ENCODE measurements at places on chromosomes 1 and 21.
A peak's percentile ranks its signal among the peaks of the same experiment; 100 is the strongest.

GRCh38 chr1:119219711-119220110 lies 79.3 kb upstream of the WARS2 start:
- no peak for DNase-seq

DNA sequence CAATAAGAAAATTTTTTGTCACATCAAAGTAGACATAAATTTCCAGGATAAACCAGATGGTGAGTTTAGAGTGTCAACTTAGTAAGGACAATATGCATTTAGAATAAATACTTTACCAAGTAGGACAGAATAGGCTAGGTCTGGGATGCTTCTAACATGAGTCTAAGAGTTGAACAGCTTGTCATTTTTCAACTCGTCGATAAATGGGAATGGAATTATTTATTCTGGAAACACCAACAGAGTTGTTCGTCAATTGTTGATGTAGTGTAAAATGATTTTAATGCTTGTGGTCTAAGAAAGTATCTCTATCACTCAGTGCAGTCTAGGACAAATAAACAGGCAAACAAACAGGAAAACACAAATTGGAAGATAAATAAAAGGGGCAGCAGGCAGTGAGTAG lies 358.4 kb upstream of the ST6GALNAC5 start:
- DNase-seq = no peak

DNA sequence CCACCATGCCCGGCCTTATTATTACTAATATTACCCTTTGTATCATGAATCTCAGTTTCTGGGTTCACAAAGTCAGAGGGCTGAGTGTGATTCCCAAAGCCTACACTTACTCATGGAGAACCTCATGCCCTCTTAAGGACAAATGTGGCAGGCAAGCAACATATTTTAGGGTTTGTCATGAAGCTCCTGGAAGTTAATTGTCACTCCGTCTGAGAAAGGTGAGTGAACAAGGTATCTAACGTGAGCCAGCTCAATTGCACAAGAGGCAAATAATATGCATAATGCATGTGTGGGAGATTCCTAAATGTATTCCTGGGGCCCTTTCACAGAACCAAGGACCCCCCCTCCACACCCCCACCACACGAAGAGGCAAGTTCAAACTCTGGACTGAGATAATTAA lies 10.1 kb upstream of the TIAM1 start:
- DNase-seq = no peak

DNA sequence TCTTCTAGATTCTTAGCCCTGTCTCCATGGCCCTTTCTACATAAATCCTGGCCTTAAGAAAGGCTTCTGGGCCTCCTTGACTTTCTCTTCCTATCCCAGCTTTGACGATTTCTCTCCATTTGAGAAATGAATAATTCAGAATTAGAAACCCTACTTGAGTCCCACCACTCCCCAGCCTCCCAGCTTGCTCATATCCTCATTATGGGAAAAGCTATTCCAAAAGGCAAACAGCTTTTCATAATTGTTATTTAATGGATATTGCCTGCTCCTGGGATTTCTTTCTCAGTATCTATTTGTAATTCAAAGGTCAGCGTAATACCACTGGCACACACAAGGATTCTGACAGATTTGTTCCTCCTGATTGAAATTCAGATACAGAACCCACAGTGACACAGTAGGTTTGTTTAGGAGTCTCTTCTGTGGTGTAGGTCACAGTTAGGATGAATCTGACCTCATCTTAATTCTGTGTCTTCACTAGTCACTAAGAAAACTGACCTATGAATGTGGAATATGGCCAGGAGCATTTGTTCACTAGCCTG lies 121.3 kb downstream of the GRIK1 start:
- DNase-seq = no peak

- DNase-seq = no peak
These were observed 185.6 kb downstream of the TOMM20 start for GRCh38 chr1:234942879-234943506.

DNA sequence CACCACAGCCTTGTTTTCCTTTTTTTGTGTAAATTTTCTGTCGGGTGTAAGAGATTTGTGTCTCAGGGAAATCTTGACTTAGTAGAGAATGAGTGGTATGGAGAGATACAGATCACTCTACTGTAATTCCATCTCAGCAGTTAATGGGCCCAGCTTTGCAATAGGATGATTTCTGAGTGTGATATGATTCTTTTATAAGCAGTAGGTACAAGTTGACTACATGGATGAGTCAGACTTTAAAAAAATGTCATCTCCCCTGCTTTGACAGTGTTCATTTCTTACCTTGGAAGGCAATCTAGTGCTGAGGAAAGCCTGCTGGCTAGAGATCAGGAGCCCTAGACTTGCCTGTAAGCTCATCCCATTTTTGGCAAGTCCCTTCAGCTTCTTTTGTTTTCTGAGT lies 261.9 kb downstream of the RYR2 start:
- DNase-seq = no peak

- no peak for DNase-seq
These were observed 648.8 kb downstream of the ADGRL2 start for GRCh38 chr1:82449506-82450057.

- DNase-seq = no peak
These were observed 146.7 kb upstream of the NFIA start for GRCh38 chr1:60935599-60936110.

GRCh38 chr1:212949771-212950170 lies 570 bp upstream of the VASH2 start:
- DNase-seq = no peak

DNA sequence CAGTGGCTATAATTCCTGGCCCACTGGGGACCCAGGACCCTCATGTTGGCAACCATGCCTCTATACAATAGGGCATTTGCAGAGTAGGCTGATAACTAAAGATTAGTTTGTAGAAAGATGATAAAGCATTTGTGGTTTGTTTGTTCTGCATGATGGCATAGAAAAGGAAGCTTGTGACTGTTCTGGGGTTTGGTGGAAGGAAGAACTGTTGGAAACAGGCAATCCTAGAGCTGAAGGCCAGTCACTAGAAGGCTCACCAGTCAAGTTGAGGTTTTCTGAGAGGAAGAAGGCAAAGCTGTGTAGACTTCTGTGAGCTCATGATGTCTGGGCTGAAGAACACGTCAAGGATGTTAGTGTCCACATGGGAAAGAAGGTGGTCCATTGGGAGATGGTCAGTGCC lies 140.3 kb upstream of the VANGL1 start:
- DNase-seq = no peak

GRCh38 chr1:62800281-62800680 lies 16.3 kb downstream of the ATG4C start:
- DNase-seq = no peak

- no peak for DNase-seq
These were observed 270.4 kb downstream of the GPATCH2 start for GRCh38 chr1:217360510-217360909.

- no peak for DNase-seq
These were observed 237.0 kb upstream of the HOOK1 start for GRCh38 chr1:59577774-59578173.

GRCh38 chr1:166988974-166989515 lies at the start of gene MAEL:
MAEL (plus strand) TSS chr1:166989280; CDS start chr1:166989353, 73 bp downstream.
- no peak for DNase-seq

DNA sequence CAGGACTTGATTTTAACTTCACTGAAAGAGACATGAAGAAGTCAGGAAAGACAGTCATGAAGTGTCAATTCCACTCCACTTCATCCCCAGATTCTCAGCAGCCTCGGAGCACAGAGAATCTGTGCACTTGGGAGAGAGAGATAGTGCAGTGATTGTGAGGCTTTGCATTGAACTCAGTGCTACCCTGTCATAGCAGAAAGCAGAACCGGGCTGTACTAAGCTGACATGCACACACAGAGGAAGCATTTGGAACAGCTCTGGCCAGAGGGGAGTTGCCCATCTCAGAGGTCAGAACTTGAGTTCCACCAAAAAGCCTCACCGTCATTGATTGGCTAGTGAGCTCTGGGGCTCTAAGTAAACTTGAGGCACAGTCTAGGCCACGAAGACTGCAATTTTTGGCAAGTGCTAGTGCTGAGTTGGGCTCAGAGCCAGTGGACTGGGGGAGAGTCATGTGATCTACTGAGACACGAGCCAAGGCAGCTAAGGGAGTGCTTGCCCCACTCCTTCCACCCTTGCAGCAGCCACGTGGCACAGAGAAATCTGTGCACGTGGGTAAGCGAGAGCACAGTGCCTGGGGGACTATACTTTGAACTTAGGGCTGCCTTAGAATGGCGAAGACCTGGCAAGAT lies 810.2 kb upstream of the ADAMTS5 start:
- peak; percentile 76 for DNase-seq

Measured in mucosa of gallbladder (tissue), 1 donor.